Activated naive CD8-positive, alpha-beta T cell treated with anti-CD3 and anti-CD28 coated beads for 36 hours (primary cell): ENCODE measurements at places on chromosomes 12 and 14. TPM values are rescaled to one million over a fixed set of nuclear protein-coding genes. Genes with fewer than 3 reads are reported as not detected.

DNA sequence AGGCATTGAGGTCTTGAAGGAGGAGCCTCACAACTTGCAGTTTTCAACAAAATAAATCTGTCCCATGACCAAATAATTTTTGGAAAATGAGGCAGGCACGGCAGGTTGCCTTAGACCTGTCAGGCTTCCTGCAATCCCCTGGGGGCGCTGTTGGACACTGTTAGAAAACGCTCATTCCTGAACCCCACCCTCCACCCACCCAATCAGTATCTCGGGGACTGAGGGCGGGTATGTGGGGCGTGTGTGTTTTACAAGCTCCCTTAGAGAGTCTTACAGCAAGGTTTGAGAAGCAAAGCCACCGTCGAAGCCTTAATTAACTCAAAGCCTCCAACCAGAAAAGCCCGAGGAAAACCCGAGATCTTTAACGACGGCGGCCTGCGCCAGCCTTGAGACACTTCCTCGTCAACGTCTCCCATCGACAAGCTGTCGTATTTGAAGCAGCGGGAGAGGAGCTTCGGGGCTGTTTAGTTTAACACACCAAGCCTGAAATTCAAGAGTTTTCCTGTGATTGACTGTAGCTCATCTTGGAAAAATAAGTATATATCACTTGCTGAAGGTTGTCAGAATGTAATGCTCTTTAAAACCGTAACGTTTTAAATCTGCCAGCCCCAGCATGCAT is 123.0 kb downstream of the GLT1D1 start:
- no peak overlapping the region for H3K27ac ChIP-seq
- peaks cover 77% of the 10 kb centered on the region for H3K27me3 ChIP-seq
- H3K36me3 ChIP-seq: no peaks in the 10 kb centered on the region
- H3K4me3 ChIP-seq: no peak overlapping the region

DNA sequence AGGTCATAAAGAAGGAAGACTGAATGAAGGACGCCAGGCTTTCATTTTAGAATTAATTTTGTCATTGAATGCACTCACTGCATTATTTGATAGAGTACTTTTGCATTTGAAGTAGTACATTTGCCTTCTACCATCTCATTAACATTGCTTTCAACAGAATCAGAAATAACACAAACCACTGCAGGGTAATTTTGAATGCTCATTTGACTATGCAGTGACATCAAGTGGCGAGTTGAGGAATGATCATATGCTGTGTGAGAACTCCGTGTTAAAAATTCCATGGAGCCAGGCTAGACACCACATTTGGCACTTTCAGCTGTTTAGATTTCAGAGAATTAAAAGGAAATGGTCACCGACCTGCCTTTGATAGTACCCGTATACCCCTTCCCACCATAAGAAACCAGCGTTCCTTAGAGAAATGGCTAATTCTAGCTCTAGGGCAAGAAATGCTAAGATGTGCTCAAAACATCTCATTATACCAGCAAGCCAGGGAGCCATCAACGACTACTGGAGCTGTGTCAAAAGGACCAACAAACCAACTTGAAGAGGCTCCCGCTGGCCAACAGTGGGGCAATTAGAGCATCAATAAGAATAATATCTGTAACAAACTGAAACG is 16.5 kb downstream of the HEBP1 start:
- H3K4me1 ChIP-seq: peaks cover 5% of the 10 kb centered on the region
- no peak overlapping the region for H3K27ac ChIP-seq
- no peaks in the 10 kb centered on the region for H3K27me3 ChIP-seq
- DNase-seq: no peak
- no peak overlapping the region for H3K4me3 ChIP-seq
- H3K36me3 ChIP-seq: peaks cover 1% of the 10 kb centered on the region

DNA sequence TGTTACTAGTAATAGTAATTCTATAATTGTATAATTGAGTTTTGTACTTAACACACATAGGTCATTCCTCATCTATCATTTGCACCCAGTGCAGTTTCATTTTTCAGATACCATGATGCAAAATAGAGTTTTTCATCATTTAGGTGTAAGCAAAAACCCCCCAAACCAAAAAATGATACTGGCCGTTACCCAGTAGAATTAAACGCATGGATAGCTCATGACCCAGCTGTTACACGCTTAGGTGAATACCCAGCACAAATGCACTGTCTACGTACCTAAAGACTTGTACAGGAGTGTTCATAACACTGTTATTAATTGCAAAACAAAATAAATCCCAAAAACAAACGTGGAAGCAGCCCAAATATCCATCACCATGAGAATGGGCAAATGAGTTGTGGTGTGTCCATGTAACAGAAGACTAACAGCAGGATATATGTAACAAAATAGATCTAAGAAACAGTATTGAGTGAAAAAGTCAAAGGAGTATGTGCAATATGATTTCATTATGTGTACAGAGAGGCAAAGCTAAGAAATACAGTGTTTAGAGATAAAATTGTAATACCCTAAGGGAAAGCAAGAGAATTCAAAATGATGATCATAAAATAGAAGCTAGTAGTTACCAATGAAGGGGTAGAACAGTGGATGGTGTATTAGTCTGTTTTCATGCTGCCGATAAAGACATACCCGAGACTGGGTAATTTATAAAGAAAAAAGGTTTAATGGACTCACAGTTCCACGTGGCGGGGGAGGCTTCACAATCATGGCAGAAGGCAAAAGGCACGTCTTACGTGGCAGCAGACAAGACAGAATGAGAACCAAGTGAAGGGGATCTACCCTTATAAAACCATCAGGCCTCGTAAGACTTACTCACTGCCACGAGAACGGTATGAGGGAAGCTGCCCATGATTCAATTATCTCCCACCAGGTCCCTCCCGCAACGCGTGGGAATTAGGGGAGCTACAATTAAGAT is 49.8 kb downstream of the EID3 start:
- DNase-seq: no peak
- H3K4me3 ChIP-seq: no peak overlapping the region
- peaks cover 7% of the 10 kb centered on the region for H3K4me1 ChIP-seq
- no peaks in the 10 kb centered on the region for H3K27me3 ChIP-seq
- H3K36me3 ChIP-seq: peaks cover 18% of the 10 kb centered on the region

- H3K4me3 ChIP-seq: no peak overlapping the region
- peaks cover 3% of the 10 kb centered on the region for H3K27me3 ChIP-seq
- no peak overlapping the region for H3K27ac ChIP-seq
Measured at GRCh38 chr12:91171476-91171875, 11.1 kb downstream of the DCN start.

DNA sequence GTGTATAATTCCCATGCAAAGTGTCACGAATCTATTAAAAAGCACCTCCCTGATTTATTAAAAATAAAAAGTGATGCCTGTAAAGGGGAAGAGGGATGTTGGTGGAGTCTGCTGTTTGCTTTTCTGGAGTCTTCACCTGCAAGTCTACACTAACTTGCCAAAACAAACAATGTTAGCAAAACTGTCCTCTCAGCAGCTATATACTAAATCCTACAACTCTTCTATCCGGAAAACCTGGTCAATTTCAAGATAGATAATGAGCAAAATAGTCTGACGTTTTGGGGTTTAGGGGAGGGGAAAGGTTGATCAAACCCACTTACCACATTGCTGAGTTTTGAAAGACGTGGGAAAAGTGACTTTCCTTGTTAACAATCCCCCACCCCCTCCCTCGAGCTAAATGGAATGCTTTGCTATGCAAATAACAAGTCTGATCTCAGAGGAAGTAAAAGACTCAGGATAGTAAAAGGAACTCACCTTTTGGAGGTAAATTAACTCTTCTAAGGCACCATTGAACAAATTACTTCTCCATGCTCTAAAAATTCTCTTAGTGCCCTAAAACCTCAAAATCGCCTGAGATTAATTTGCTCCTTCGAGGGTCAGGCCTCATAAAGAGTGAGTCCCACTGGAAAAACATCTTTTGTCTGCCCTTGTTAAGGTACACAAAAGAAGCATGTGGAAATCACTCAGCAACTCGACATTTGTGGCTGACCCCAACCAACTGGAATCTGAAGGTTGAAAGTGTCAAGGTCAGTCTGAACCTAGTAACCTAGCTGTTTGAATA is 13.5 kb downstream of the BMP4 start:
- no peaks in the 10 kb centered on the region for H3K36me3 ChIP-seq
- no peaks in the 10 kb centered on the region for H3K4me1 ChIP-seq
- no peak for DNase-seq
- H3K27ac ChIP-seq: no peak overlapping the region
- H3K27me3 ChIP-seq: peaks cover 54% of the 10 kb centered on the region

DNA sequence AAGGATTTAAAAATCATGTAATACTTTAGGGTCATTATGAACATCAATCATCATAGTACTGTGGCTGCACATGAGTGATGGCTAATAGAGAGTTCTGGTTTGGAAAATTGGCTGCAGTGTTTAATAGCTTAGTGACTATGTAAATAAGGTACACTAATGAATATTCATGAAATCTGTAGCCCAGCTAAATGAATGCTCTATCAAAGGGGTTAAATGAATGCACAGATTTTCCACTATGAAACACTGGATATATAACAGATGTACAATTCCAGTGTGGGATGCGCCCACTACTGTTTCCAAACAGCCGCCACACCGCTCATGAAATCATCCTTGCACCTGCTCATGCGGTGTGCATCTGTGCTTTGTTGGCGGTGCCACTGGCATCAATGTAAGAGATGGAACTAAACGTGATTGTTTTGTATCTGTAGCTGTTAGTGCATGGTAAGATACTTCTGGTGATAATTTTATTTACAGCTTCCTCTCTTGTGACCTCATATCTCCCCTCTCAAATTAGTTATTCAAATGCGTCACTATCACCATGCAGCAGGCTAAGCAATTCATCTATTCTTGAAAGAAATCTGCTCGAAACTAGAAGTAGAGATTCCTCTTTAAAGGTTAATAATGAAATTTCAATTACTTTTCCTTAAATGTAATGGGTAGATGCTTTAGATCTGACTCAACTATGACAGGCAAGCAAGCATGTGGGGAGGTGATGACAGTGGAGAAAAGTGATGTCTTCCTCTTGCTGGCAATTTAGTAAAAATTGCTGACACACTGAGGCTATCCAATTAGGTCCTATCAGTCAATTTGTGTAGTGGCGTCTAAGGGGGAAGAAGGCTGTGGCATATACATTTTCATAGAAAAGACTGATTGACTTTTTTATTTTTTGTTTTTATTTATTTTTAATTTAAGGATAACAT is 433.6 kb downstream of the AEBP2 start:
- DNase-seq: no peak
- H3K27me3 ChIP-seq: no peaks in the 10 kb centered on the region
- peaks cover 5% of the 10 kb centered on the region for H3K4me1 ChIP-seq
- no peak overlapping the region for H3K27ac ChIP-seq

DNA sequence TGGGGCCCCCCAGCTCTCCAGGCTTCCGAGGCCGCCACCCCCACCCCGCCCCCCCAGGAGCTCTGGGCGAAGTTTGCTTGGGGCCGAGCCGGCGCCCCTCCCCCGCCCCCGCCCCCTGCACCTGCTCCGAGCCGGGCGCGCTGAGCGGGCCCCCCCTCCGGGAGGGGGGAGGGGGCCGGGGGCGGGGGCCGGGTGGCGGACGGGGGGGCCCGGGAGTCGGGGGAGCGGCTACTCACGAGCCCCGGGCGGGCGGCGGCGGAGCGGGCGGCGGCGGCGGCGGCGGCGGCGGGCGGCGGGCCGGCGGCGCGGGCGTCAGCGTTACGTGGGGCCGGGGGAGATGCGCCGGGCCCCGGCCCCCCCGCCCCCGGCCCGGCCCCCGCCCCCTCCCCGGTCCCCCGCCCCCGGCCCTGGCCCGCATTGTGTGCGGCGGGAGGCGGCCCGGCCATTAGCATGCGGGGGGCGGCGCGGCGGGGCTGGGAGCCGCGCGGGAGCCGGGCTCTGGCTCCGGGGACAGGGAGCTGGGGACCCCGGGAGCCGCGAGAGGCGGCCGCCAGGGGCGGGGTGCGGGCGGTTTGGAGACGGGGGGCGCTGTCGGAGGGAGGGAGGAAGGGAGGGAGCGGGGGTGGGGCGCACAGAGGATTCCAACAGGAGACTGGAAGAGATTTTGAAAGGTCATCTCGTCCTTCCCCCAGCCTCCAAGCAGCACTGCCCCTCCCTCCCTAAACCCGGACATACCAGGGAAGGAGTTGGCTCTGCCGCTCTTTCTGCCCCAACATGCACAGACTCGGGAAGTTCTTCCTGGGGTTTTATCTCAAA is at the start of gene ZNF219:
Gene ZNF219 (minus strand): TSS at position 580 of the 816 bp plus-strand sequence. CDS start 5,064 bp downstream, outside the sequence.
- H3K4me1 ChIP-seq: peaks cover 27% of the 10 kb centered on the region
- DNase-seq: peak; percentile 41
- H3K27me3 ChIP-seq: no peaks in the 10 kb centered on the region
- H3K36me3 ChIP-seq: no peaks in the 10 kb centered on the region
- H3K27ac ChIP-seq: peak within 1 kb of the TSS; percentile 44

DNA sequence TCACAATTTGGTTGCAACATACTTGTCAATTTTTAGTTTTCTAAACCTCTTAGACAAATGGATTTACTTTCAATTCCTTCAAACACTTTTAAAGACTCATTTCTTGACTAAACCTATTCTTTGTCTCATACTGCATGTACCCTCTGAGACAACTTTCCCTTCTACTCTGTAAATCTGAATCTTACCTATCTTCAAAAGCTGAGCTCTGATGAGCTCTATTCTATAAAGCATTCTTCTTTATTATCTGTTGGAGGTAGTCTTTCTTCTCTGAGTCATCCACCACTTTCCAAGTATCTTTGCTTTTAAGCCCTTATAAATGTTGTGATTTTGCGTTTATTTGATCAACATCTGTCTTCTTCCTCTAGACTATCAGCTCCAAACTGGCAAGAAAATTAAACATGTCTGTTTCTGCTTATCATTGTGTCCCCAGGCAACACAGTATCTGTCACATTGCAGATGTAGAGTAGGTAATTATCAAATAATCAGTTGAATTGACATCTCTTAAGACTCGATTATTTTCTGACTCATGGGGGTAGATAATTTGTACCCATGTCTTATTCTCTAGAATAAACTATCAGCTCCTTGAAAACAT is 265.6 kb upstream of the FAR2 start:
- no peak for DNase-seq
- H3K27me3 ChIP-seq: no peaks in the 10 kb centered on the region
- no peaks in the 10 kb centered on the region for H3K4me1 ChIP-seq
- H3K27ac ChIP-seq: no peak overlapping the region

DNA sequence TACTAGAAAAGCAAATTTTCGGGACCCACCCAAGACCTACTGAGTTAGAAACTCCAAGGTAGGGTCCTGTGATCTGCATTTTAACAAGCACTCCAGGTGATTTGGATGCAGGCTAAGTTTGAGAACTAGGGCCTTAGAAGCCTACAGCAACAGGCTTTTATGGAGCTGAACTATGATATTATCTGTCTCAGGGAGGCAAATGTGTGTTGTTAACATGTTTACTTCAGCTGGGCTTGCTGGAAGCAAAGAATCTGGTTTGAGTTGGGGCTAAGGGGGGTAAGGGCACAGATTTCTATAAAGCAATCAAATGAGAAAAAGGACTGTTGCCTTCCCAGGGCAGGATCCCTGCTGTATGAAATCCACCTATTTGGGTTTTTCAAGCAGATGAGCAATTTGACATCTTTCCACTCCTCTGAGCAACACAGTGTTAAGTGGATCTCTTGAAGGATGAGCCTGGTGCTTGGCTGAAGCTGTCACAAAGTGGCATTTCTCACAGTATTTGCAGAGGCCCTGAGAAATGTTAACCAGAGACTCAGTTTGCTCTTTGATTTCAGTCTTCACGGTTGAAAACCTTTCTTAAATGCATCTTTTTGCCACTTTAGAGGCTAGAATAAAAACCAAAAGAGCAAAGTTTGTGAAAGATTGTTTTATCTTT is 36.2 kb upstream of the SOCS2 start:
- H3K4me3 ChIP-seq: no peak overlapping the region
- H3K27ac ChIP-seq: no peak overlapping the region
- H3K36me3 ChIP-seq: no peaks in the 10 kb centered on the region
- no peak for DNase-seq
- H3K27me3 ChIP-seq: no peaks in the 10 kb centered on the region
- no peaks in the 10 kb centered on the region for H3K4me1 ChIP-seq

Gene LTB4R2
- 11.5 TPM for total RNA-seq

Gene SYCP3
- 0.22 TPM for total RNA-seq

Gene SYT1
- not detected for total RNA-seq
